Nephron progenitor cell (in vitro differentiated cells): ENCODE measurements at places on chromosomes 7 and 10.

GRCh38 chr10:28920091-28920490, 242.8 kb downstream of the BAMBI start:
- no peak for DNase-seq

DNA sequence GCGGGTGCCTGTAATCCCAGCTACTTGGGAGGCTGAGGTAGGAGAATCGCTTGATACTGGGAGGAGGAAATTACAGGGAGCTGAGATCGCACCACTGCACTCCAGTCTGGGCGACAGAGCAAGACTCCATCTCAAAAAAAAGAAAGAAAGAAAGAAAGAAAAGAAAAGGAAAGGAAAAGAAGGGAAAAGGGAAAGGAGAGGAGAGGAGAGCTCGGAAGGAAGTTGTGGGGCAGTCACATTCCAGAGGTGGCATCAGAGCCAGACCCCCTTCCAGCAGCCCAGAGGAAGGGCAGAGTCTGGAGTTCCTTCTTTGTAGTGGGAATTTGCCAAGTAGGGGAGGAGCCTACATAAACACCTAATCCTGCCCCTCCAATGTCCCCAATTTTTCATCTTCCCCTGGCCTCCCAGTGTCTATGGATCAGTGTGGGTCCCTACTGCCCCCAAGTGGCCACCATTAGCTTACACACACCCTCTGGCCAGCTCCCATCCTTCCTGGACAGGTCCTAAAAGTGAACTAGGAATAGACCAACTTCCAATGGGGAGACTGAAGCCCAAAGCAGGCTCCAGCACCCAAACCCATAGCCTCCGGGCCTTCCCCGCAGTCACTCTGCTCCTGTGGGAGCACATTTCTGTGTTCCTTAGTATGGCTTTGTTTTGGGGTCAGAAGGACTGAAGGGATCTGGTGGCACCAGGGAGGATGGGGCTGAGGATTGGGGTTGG, 39.6 kb upstream of the HSPB1 start:
- DNase-seq: peak; percentile 76

DNA sequence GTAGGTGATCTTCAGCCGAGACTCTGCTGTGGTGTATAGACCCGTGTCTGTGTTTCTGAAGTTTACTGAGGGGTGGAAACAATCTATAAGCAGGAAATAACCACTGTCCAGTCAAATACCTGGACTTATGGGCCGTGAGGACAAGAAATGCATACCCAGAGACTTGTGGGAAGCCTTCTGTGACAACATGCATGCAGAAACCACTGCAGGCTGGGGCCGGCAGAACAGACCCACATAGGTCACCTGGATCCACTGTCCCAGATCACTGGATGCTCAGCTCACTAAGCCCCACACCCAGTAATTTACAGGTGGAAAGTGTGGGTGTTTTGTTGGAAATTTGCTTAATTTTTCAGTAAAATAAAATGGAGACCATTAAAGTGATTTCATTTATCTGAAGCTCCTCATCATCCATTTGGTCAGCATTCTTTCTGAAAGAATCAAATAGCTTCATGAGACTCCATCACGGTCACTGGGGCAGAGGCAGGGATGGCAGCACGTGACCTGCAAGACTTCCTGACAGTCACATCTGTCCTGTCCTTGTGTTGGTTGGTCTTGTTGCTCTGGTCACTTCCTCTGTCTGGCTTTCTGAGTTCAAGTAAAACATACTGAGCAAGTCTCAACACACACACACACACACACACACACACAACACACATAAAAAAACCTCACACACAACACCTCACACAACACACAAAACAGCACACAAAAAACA, 108.3 kb downstream of the TNS3 start:
- DNase-seq: no peak

DNA sequence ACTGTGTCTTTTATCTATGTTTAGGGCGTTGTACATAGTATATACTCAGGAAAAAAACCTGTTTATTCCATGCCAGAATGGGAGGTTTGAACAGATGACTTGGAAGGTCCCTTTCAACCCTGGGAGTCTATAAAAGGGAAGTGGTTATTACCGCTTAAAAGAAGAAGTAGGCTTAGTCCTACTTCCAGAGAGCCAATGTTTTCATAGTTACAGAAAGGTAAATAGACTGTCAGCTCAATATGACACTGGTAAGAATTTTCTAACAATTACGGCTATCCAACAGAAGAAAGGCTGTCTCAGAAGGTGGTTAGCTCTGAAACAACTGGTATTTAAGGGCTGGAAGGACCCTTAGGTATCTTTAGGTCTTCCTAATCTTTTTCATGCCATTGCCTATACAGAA, 1.1 kb upstream of the TFAM start:
- DNase-seq: no peak

- no peak for DNase-seq
Observed at GRCh38 chr7:230274-230673, 37.9 kb downstream of the FAM20C start.

DNA sequence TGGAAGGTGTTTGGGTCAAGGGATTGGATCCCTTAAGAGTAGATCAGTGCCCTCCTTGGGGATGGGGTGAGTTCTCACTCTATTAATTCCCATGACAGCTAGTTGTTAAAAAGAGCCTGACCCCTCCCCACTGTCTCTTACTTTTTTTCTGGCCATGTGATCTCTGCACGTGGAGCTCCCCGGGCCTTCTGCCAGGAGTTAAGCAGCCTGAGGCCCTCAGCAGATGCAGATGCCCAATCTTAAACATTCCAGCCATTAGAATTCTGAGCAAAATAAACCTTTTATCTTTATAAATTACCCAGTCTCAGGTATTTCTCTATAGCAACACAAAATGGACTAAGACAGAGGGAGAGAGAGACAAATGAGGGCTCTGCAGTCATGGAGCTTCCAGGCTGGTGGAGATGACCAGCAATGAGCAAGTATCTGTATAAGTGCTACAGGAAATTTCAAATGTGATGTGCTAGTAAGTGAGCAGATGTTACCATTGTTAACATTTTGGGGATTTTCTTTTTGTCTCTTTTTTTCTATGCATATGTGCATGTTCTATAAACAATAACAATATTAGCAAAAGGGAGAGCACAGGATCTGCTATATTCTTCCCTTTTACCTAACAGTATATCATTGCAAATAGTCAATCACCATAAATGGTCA, 26.7 kb downstream of the PLPP4 start:
- DNase-seq: no peak

DNA sequence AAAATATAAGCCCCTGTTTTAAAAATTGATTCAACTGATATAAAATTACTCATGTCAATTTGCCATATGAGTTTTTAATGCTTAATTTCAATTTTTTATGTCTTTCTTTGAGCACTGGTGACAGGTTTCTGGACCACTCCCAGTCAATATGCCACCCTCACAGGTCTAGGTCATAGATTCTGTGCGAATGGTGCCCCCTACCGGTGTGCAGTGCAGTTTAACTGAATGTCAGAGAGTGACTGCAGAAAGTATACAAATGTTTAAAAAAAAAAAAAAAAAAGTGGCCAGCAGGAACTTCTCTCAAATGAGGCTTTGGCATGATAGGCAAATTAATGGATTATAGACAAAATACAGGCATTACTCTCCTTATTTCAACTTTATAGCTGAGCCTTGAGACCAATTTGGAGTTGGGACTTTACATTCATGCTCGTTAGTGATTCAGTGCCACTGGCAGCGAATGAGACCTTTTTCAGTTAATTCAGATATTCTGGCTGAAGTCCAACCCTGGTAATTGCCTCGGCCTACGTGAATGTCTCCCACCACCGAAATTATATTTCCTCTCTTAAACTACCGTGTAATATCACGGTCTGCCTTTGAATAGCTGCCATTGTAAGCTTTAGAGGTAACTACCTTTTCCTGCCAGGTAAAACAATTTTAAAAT, 427.6 kb downstream of the PHTF2 start:
- DNase-seq: peak; percentile 70

GRCh38 chr10:85649461-85649860, 717.1 kb downstream of the GRID1 start:
- no peak for DNase-seq

DNA sequence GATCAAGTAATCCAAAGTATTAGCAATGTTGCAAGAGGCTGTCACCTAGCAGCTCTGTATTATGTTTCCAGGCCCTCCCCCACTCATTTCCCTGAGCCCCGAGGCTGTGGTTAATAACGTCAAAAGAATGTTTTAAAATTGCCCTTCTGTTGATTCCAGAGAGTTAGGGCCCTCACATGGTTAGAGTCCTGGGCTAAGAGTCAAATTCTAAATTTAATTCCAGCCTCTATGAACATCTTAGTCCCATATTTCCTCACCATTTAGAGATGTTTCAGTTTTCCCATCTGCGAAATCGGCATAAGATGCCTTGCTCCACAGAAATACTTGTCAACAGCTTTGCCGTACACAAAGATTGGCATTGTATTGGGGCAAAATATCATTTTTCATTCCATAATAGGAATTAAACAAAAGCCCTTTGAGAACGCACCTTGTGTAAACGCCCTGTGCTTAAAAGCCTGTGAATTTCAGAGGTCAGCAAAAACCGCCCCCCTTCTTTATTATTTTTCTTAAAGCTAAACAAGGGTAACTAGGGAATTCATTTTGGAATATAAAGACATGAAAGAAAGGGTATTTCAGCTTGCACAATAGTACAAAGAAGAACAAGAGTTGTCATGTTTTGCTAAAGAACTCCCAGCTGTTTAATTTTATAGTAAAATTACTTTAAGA, 135.8 kb downstream of the ARID5B start:
- no peak for DNase-seq

- no peak for DNase-seq
Observed at GRCh38 chr10:77989081-77989724, 40.1 kb downstream of the POLR3A start.

DNA sequence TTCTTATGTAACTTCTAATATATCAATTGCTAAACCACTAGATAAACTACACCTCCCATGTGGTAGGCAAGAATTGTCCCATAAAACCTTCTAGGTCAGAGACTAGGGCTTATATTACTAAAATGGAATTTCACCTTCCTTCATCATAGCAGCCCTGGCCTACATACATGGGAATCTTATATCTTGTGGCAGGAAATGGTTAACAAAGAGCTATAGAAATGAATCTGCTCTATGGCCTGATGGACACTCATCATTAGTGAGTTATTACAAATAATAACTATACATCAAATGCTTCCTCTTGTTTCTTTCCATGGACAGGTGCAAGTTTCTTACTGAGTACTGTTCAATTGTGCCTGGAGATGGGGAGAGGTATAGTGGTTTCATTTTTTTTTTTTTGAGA, 62.3 kb upstream of the PDLIM1 start:
- no peak for DNase-seq

GRCh38 chr10:105195831-105196230, 554.7 kb downstream of the SORCS3 start:
- no peak for DNase-seq

- no peak for DNase-seq
Observed at GRCh38 chr7:119197172-119197876, 972.8 kb downstream of the ANKRD7 start.

GRCh38 chr7:133359449-133359848, 106.6 kb downstream of the EXOC4 start:
- DNase-seq: no peak

DNA sequence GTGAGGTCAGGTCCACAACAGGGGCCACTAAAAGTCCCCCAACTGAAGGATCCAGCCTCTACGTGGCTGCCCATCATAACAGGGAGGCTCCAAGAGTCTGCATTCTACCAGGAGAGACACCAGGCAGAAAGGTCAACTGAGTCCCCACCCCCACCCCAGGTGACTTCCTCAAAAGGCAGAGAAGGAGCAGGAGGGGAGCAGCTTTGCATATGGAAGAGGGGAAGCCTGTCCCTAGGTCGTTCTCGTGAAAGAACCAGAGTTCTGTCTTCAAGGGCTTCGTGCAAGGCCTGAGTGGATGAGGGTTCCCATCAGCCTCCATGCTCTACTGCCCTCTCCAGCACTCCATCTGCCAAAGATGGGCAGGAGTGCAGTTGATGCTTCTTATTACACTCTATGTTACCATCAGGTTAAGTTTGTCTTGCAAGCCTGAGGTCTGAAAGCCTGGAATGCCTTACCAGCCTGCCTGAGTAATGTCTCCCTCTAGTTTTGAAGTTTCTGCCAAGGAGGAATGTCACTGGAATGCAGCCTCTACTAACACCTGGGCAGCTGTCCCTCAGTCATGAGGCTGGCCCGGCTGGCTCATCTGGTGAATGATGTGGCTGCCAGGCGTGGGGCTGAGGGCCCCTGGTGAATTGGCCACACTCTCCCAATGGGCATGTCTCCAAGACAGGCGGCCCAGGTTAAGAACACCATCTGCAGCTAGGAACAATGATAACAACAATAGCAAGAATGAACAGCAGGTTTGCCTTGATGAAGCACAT, 54.3 kb upstream of the SMNDC1 start:
- no peak for DNase-seq

- no peak for DNase-seq
Observed at GRCh38 chr10:62779487-62780248, 24.9 kb upstream of the ADO start.

GRCh38 chr10:97179731-97180362, 5.9 kb downstream of the SLIT1 start:
- peak; percentile 75 for DNase-seq

- DNase-seq: no peak
Observed at GRCh38 chr10:30502266-30503060, 68.5 kb downstream of the MAP3K8 start.

DNA sequence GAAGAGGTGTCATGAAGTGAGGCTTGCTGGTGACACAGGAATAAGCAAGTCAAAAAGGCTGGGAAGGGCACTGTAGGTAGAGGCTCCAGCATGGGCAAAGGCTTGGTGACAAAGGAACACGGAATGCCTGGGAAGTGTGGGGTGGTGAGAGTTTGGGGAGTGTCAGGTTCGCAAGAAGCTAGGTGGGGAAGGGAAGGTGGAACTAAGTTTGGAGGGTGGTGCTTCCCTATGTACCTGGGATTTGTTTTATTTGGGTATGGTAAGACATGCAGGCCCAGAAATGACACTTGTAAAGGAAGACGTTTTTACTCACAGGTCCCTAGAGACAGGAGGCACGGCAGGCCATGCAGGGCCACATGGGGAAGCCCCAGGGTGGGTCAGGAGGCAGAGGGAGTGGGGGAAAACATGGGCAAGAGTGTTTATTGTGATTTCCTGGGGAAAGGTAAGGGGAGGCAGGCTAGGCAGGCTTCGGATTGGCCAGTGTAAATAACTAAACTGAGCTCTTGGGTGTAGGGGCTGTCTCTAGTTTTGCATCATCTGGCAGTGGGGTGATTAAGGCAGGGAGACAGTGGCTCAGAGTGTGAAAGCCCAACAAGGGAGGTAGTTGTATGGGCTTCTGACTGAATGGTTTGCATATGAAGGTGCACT, 52.1 kb downstream of the SH2D4B start:
- no peak for DNase-seq

GRCh38 chr7:148914208-148914777, 30.2 kb upstream of the EZH2 start:
- DNase-seq: no peak
